ENCODE measurements at places on chromosomes 11 and 22. TPM values are rescaled to one million over a fixed set of nuclear protein-coding genes. Genes with fewer than 3 reads are reported as not detected.

GRCh38 chr22:22955276-22955798, 67.7 kb downstream of the IGLL5 start:
- DNase-seq = no peak

DNA sequence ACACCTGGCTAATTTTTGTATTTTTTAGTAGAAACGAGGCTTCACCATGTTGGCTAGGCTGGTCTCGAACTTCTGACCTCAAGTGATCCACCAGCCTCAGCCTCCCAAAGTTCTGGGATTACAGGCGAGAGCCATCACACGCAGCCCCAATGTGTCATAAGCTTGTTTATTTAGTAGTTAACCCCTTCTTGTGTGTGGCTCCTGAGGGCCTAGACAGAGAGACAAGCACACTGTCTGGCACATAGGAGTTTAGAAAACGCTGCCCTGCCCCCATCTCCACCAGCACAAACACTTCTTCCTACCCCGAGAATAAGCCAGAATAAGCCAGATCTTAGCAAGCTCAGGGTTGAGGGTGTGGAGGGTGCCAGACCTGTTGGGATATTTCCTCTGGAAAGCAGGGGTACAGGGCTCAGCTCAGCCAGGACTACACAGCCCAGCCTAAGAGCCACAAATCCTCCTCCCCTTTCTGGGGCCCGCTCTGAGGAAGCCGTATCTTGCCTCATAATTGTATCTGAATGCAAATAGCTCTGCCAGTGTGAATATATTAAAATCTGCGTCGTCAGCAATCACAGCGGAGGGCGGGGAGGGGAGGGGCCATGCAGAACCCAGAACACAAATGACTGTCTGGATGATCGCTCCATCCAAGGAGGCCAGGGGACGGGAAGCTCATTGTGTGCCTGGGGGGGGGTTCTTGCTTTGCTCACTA, 247.3 kb downstream of the MN1 start:
- peak; percentile 72 for DNase-seq

- DNase-seq = peak; percentile 98
Measured at GRCh38 chr11:110907629-110908028, 195.4 kb upstream of the ARHGAP20 start.

GRCh38 chr11:76579056-76579751, 91.3 kb downstream of the LRRC32 start:
- peak; percentile 86 for DNase-seq

GRCh38 chr11:1835671-1836010, 851 bp downstream of the SYT8 start:
- DNase-seq = no peak

The VSTM5 gene
- 0.97 TPM for total RNA-seq

DNA sequence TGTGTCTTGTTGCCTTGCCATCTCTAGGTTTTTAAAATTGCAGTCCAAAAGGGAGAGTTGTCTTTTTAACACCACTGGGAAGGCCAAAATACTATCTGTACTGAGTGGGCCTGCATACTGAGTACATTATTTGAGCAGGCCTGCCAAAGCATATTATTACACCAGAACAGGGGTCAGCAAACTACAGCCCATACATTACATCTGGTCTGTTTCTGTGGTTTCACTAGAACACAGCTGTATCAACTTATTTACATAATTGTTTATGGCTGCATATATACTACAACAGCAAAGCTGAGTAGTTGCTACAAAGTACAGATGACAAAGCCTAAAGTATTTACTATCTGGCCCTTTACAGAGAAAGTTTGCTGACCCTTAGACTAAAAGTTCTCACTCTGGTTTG, 74.0 kb downstream of the USP35 start:
- peak; percentile 87 for DNase-seq

DNA sequence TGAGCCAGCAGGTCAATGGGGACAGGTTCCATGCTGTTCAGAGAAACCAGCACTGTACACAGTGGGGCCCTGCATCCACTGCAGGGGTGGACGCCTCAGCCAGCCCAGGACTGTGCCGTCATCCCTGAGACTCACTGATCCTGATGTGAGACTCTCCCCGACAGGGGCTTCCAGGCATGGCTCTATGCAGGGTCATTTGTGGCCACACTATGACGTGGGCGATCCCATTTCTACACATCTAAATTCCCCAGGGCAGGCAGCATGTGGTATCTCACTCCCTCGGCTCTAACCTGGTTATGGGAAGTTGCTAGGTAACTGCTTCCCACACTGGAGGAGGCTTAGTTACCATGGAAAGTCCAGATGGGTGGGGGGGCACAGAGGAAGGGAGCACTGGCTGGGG, 14.2 kb upstream of the FAM83F start:
- DNase-seq = no peak

The IRAG1 gene
- total RNA-seq = 66.0 TPM

The TLCD5 gene
- total RNA-seq = 7.4 TPM

The CCDC179 gene
- not detected for total RNA-seq

- no peak for DNase-seq
Measured at GRCh38 chr11:120031612-120032600, 106.0 kb downstream of the TRIM29 start.

DNA sequence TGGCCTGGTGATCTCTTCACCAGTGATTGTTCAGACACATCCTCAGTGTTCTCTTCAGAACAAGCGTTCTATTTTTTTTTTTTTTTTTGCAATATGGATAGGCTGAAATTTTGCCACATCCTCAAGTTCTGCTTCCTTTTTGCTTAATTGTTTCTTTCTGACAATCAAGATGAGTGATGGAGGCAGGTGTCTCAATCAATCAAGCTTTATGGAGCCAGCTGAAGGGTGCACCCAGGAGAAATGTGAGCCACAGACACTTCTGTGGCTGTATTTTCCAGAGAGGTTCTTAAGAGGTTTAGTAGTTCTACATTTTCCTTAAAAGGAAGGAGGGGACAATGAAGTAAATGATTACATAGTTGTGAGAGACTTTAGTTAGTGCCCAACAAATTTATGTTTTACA, 43.9 kb upstream of the ASPHD2 start:
- DNase-seq = no peak

GRCh38 chr11:119367661-119368120, 13.8 kb downstream of the USP2 start:
- DNase-seq = peak; percentile 88

DNA sequence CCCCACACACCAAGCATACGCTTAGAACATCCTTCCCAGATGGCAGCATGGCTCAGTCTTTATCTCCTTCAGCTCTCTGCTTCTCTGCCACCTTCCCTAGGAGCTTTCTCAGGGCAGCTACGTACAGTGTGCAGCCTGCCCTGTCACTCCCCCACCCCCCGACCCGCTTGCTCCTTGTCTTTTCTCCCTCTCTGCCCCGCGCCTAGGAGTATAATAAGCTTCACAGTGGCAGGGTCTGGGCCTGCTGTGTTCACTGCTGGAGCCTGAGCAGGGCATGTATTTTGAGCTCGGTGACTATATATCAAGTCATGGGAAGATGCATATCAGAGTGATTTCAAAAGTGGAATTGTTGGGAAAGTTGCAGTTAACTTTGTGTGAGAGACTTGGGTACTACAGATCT, 55.8 kb upstream of the ADSL start:
- no peak for DNase-seq

DNA sequence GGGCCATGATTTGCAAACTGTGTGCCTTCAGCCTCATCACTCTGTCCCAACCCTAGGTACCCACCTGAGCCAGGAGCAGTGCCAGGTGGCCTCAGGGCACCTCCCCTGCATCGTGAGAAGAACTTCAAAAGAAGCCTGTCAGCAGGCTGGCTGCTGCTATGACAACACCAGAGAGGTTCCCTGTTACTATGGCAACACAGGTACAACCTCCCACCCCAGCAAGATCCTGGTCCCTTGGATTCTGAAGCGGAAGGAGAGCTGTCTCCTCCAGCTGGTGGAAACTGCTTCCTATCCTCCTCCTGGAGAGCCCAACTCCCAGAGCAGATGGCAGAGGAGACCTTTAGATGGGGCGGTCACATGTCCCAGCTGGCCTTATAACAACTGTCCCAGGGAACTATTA, 2.9 kb downstream of the ZP1 start:
- DNase-seq = no peak

The ESAM gene
- 0.43 TPM for total RNA-seq

GRCh38 chr11:71458146-71459070, 5.4 kb downstream of the NADSYN1 start:
- DNase-seq = no peak

DNA sequence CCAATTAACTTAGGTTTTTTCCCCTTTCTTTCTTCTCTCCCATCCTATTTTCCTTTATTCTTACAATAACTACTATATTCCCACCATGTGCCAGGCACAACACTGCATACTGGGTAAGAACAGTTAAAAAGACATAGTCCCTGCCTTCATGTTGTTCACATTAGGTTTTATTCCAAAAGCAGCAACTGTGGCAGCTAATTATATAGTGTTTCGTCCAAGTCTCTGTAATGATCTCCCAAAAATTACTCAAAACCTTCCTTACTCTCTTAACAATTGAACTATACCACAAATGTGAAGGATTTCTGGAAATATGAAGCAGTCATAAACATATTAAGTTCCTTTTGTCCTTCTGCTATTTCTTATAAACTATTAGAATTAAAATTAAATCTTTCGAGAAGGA, 184.1 kb upstream of the C11orf58 start:
- DNase-seq = no peak

The POTEH gene
- total RNA-seq = not detected

DNA sequence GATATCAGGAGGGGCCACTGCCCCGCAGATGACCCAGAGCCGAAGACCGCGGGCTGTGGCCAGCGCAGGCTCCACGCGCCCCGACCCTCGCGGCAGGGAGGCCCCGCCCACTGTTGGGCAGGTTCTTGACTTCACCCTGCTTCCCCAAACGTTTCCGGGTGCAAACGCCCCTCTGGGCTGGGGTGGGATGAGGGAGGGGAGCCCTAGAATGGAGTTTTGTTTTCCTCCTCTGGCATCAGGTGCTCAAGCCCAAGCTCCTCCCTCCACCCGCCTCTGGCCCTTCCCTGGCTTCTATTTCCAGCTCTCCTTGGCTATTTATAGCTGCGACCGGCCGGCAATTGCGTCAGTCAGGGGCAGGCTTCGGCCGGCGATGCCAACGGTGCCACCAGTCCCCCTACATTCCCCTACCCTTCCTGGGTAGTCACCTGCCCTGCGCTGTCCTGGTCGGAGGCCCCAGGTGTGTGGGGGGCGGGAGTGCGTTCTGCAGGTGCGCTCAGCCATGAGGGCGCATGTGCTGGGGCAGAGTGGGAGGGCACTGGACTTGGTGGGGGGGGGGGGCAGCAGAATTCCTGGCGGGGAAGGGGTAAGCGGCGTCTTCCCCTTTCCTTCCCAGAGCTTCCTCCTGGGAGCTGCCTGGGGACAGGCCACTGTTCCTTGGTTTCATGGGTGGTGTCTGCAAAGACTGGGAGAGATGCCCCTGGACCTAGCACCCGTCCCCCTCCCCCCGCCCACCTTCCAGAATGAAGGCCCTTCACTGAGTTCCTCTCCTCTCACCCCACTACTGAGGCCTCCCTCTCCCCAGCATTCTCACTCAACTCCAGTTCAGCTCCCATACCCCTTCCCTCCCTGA, 23.6 kb downstream of the DUSP8 start:
- peak; percentile 42 for DNase-seq

DNA sequence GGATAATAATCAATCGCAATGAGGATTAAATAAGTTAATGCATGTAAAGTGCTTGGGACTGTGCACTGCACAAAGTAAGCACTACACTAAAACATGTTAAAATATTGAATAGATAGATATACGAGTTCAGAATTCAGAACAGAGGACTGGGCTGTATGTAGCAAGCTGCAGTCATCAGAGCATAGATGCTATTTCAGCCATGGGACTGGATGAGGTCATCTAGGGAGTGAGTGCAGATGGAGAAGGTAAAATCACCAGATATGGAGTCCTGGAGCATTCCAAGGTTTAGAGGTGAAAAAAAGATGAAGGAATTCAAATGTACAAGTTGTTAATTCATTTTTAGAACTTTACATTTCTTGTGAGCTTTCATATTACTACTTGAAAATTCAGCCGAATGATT, 347.5 kb upstream of the DDI1 start:
- DNase-seq = no peak

DNA sequence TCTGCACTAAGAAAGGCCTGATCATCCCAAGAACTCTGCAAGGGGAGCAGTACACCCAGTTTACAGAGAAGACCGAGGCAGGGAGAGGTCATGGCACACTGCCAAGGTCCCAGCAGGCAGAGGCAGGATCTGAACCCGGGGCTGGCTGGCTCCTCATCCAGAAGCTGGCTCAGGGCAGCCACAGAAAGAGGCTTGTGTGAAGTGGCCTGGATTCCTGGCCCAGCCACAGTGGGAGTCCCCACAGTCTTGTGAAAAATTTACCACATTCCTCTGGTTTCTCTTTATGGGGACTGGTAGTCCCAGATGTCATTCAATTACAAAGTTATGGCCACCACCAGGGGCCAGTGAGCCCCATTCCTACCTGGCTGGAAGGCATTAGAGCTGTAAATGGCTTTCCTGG, 440.5 kb downstream of the MIAT start:
- DNase-seq = no peak

The MOGAT2 gene
- not detected for total RNA-seq

The ANGPTL5 gene
- total RNA-seq = not detected

The SLC5A12 gene
- total RNA-seq = 0.43 TPM

The TCN2 gene
- 3.9 TPM for total RNA-seq

GRCh38 chr22:27526901-27527300, 274.7 kb downstream of the MN1 start:
- no peak for DNase-seq

- no peak for DNase-seq
Measured at GRCh38 chr11:14549891-14550290, 29.7 kb upstream of the PSMA1 start.

The ASCC2 gene
- total RNA-seq = 35.4 TPM

Measured in fibroblast of villous mesenchyme (primary cell).